ENCODE measurements at places on chromosomes 4 and X.

- no peak for DNase-seq
Observed at GRCh38 chr4:138674209-138674608, 341.4 kb upstream of the NOCT start.

- no peak for DNase-seq
Observed at GRCh38 chr4:168631241-168632162, 134.7 kb downstream of the PALLD start.

DNA sequence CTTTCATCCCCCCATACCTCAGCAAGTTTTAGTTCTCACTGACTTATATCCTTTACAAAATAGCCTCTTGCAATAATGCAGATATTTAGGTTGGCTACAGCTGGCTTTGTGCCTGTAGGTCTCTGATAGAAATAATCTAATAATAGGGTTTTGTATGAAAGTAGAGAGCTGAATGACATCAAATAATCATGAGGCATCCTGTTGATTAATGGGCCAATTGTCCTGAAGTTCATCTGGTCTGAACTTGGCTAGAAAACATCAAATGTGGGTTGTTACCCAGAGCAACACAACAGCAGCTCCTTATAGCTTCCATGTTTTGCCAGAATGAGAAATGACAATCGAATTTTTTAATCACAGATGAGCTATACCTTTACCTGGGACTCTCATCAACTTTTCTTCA is 19.2 kb upstream of the LHFPL1 start:
- DNase-seq: no peak

GRCh38 chr4:38605181-38605752 is 58.7 kb upstream of the KLF3 start:
- DNase-seq: no peak

GRCh38 chr4:110296892-110297291 is 98.5 kb upstream of the ELOVL6 start:
- no peak for DNase-seq

- DNase-seq: no peak
Observed at GRCh38 chr4:21077967-21078366, 377.7 kb downstream of the PACRGL start.

DNA sequence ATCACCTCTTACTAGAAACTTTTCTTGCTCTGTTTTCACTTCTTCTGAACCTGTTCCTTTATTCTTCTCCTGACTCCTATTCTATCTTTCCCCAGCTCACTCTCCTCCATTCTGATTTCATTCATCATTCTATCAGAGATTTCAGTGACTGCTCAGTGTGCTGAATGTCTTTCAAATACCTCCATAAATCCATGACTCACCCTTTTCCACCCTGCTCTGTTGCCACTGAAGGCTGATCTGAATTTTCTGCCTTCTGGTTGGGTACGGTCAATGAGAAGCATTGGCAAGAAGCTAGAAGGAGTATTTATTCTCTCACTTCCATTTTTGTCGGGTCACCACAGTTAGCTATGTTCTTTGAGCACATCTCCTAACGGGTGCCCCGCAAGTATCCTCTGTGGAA is 265.9 kb downstream of the CBLL2 start:
- no peak for DNase-seq

- no peak for DNase-seq
Observed at GRCh38 chrX:9130031-9130430, 96.1 kb upstream of the FAM9B start.

GRCh38 chr4:112516066-112516470 is at the start of gene NEUROG2:
NEUROG2 (minus strand) TSS chr4:112516180; CDS start chr4:112515475, 705 bp downstream.
- no peak for DNase-seq

GRCh38 chr4:6074758-6075157 is 56.5 kb upstream of the C4orf50 start:
- DNase-seq: no peak

GRCh38 chr4:83548151-83548905 is 12.4 kb downstream of the GPAT3 start:
- peak; percentile 34 for DNase-seq

GRCh38 chr4:2313366-2313765 is 51.5 kb upstream of the MXD4 start:
- no peak for DNase-seq

GRCh38 chrX:13852001-13852695 is 35.3 kb upstream of the GPM6B start:
- DNase-seq: no peak

All from stimulated activated CD4-positive, alpha-beta T cell treated with anti-CD3 and anti-CD28 coated beads, Interleukin-1b, Interleukin-23, amount 100 ng/mL, for 4 hours (primary cell).